GM19239 (cell line): ENCODE measurements at places on chromosomes 6 and 20.

DNA sequence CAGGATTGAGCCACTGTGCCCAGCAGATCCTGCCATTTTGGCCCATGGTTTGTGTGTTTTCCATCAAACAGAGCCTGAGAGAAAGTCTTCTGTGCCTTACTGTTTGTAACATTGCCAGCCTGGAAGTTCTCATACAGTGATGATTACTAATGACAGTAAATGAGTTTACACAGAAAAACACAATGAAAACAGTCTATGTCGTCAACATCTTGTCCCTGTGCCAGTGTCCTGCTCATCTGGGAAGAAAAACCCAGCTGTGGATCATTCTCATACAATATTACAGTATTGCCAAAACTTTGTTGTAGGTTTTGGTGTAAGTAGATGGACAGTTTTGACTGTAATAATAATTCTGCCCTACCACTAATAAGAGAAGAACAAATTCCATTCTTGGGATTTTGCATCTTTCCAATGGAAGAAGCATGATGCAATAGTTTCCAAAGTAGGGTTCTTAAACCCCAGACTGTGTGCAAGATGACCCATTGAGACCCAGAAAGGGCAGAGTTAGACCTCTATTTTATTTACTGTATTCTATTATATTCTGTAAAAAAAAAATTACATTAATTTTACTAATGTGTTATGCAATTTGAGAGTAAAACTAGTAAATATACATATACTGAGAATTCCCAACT is 135.0 kb upstream of the JARID2 start:
- DNase-seq, result no peak

GRCh38 chr6:12270551-12271230 is 19.5 kb upstream of the EDN1 start:
- no peak for DNase-seq

GRCh38 chr6:150685860-150686259 is 86.2 kb downstream of the PLEKHG1 start:
- DNase-seq, result no peak

DNA sequence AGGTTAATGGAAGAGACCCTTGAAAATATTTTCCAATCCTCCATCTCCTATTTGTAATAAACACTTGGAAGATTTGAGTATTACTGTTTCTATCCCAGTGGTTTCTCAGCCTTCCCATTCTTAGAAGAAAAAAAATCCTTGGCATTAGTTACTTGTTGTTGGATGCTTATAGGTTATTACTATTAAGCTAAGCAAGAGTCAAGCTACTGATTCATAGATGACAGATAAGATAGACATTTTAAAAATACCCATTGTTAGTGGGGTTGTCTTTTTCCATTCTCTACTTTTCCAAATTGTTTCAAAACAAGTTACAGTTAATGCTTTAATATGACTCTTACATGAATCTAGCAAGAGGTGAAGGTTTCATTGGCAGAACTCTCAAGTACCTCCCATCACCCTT is 158.5 kb downstream of the HIVEP2 start:
- no peak for DNase-seq

GRCh38 chr20:32474009-32474716 is 111.0 kb downstream of the NOL4L start:
- no peak for DNase-seq

- no peak for DNase-seq
Observed at GRCh38 chr6:16769131-16769985, 8.1 kb upstream of the ATXN1 start.

GRCh38 chr6:73515204-73515655 is 5.6 kb downstream of the EEF1A1 start:
- DNase-seq, result no peak

DNA sequence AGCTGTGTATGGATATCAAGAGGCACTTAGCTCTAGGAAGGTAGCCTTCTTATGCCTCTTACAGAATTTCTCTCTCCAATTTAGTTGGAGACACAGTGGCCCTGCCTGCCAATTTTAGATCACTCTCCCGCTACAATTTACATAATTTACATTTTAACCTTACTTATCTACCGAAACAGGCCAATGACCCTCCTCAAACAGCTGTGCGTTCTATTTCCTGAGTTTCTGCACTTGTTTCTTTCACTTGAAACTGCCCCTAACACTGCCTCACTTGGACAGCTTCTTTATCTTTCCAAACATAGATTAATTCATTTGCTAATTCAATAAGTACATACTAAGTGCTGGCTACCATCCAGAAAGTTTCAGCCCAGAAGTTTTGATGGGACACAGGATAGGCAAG is 52.9 kb upstream of the HDDC2 start:
- no peak for DNase-seq

DNA sequence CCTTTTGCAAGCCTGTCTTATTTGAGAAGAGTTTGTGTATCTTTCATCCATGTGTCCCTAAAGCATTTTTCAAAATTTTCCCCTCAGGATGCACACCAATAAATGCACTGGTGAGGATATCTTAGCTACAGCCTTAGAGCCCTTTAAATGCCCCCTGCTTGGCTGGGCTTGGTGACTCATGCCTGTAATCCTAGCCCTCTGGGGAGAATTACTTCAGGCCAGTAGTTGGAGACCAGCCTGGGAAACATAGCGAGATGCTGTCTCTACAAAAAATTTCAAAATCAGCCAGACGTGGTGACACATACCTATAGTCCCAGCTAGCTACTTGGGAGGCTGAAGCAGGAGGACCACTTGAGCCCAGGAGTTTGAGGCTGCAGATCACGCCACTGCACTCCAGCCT is 33.8 kb upstream of the PLCB4 start:
- no peak for DNase-seq

- no peak for DNase-seq
Observed at GRCh38 chr6:41960028-41960427, 18.4 kb upstream of the CCND3 start.

DNA sequence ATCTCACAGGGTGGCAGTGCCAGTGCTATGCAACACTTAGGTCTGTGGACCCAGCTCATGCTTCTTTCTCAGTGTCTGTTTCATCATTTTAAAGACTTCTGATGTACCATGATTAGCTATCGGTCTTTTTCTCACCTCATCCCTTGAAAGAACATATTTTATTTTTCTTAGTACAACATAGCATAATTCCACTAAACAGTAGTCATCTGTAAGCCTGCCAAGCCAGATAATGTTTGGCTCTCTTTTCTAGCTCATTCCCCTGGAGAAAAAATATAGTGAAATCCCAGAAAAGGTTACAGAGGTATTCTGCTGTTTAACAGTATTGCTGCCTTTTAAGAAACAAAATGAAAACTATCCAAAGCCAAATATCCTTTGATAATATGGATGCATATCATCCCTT is 177.0 kb upstream of the MMS22L start:
- no peak for DNase-seq

GRCh38 chr6:112209131-112209530 is 45.2 kb downstream of the LAMA4 start:
- no peak for DNase-seq

GRCh38 chr20:17799575-17800227 is 99.9 kb downstream of the BANF2 start:
- DNase-seq, result no peak

- DNase-seq, result no peak
Observed at GRCh38 chr6:21634582-21634981, 41.0 kb downstream of the SOX4 start.

DNA sequence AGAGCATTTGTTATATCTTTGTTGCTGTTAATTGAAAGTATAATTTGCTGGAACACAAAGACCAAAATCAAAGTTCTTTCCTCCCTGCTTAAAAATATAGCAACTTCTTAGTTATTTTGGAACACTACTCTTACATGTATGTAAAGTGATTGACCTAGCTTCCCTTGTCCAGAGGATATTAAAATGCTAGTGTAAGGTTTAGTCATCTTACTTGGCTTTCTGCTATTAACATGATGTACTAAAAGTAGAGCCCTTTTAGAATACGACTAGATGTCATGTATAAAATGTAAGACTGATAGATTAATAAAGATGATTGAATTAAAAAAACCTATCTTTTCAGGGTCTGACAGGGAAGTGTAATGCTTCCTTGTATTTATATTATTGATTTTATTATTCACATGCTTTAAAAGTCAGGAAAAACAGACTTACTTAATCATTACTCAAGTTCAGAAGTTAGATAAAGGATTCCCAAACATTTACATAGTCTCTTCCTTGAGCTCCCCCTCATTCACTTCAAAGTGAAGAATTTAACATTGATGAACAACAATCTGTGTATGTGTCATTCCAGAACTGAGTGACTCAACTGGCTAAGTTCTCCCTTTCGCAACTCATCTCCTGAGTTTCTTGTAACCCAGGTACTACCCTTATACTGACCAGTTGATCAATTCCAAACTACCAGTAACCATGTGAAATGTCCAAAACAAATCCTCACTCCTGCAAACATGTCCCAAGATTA is 50.9 kb downstream of the BTBD9 start:
- no peak for DNase-seq

GRCh38 chr20:37336369-37337207 is 9.4 kb upstream of the SRC start:
- DNase-seq, result peak; percentile 86

DNA sequence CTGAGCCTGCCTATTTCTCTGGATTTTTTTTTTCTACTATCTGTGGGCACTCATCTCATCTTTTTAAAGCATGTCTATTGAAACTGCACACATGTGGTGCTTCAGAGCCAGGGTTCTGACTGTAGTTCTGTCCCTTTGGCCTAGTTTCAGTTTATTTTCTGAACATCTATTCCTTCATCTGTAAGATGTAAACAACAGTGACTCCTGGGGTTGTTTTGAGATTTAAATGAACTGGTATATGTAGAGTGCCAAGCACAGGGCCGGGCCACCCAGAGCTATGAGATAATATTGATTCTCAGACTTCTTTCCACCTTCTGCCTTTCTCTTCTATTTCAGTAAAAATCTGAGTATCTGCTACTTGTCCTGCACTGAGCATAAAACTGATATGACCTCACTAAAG is 185.1 kb downstream of the CARMIL1 start:
- DNase-seq, result no peak

GRCh38 chr6:161348628-161348994 is 74.8 kb upstream of the AGPAT4 start:
- no peak for DNase-seq

GRCh38 chr6:33696548-33697518 is 14.7 kb downstream of the UQCC2 start:
- peak; percentile 54 for DNase-seq

GRCh38 chr6:160952633-160953281 is 38.8 kb upstream of the MAP3K4 start:
- no peak for DNase-seq

DNA sequence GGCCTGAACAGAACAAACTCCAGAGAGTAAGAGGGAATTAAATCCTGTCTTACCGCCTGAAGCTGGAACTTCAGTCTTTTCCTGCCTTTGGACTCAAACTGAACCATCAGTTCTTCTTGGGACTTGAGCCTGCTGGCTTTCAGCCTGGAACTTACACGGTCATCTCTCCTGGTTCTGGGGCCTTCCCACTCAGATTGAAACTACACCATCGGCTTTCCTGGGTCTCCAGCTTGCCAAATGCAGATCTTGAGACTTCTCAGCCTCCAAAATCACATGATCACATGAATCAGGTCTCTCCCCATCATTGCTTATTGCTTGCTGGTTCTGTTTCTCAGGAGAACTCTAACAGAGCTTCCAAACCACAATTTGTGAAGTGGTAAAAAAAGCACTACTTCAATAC is 276.3 kb downstream of the KIF16B start:
- no peak for DNase-seq

DNA sequence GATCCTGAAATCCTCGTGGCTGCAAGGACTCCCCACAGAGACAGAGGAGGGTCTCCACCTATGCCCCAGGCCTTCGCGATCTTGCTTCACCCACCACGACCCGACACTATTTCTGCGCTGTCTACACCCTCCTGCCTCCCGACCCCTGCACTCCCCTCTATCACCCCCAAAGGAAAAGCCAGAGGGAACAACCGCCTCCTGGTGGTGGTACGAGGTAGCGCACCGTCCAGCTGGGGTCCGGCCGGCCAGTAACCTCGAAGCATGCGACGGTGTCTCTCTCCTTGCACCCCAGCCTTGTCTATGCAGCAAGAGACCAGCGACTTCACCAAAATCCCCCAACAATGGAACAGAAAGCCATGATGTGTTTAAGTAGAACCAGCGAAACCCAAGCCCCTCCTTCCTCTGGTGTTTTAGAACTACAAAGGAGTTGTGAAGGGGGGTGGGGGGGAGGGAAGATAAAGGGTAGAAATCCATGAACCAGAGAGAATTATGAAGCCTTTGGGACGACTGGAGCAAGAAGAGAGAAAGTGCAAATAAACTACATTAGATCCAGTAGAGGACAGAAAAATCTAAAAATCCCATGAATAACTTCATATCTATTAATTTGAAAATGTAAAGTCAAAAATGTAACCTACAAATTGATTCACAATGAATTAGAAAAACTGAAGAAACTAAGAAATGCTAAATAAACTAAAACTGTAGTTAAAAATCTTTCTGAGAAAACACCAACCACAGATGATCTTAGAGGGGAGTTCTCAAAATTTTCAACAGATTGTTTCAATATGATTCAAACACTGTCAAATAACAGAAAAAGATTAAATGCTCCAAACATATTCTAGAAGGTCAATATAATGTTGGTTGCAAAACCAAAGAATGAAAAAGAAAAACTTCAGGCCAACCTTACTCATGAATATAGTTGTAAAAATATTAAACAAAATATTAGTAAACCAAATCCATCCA is 168.0 kb downstream of the CDK19 start:
- DNase-seq, result no peak

- no peak for DNase-seq
Observed at GRCh38 chr20:17226410-17227218, at the start of gene PCSK2. Gene PCSK2, plus strand, starts transcription at chr20:17227040. Its CDS starts 266 bp downstream, at chr20:17227306.

DNA sequence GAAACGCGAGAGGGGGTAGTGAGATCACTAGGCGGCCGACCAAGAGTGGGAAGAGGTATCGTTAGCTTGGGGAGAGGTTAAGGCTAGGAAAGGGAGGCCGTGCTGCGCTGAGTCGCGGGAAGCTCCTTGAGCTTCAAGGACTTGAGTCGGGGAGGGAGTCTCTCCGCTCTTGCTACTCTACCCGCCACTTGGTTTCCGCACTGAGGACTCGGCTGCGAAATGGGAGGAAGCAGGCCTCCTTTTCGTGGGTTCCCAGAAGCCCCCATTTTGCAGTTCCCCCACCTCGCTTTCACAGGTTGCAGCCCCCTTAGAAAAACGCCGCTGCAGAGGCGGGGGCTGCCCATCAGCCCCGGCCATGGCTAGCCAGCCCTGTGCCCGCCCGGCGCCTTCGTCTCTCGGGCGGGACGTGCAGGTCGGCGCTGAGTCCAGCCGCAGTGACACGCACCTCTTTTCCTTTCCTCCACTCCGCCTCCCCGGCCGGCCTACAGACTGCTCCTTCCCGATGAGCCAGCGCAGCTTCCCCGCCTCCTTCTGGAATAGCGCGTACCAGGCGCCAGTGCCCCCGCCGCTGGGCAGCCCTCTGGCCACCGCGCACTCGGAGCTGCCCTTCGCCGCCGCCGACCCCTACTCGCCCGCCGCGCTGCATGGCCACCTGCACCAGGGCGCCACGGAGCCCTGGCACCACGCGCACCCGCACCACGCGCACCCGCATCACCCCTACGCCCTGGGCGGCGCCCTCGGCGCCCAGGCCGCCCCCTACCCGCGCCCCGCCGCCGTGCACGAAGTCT is 4.9 kb downstream of the VGLL2 start:
- DNase-seq, result no peak
